Breast epithelium (tissue), 4 donors: ENCODE measurements at places on chromosomes 11 and 22.

- DNase-seq = no peak
These were observed 51.1 kb downstream of the USP35 start for GRCh38 chr11:78239781-78240180.

DNA sequence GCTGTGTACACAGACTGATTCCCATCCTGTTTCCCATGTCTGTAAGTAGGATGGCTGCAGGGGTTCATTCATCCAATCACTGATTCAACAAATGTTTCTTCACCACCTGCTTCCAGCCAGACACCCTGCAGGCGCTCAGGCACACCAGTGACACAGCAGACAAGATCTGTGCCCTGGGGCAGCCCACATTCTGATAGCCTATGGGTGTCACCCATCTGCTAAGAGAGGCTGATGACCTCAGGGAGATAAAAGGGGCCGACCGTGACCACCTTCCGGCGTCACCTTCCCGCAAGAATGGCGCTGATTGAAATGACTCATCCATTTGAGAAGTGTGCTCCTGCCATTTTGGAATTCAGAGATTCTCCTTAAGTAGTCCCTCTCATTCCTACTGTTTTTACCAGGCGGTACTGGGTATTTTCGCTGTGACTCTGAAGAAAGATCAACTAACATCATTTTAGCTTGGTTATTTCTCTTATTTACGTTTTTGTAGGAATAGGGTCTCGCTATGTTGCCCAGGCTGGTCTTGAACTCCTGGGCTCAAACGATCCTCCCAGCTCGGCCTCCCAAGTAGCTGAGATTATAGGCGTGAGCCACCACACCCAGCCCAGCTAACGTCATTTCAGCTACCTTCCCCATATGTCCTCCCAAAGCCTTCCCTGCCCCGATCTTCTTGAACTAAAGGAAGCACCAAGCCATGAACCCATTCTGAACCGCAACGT is 73.2 kb upstream of the BID start:
- no peak for DNase-seq

DNA sequence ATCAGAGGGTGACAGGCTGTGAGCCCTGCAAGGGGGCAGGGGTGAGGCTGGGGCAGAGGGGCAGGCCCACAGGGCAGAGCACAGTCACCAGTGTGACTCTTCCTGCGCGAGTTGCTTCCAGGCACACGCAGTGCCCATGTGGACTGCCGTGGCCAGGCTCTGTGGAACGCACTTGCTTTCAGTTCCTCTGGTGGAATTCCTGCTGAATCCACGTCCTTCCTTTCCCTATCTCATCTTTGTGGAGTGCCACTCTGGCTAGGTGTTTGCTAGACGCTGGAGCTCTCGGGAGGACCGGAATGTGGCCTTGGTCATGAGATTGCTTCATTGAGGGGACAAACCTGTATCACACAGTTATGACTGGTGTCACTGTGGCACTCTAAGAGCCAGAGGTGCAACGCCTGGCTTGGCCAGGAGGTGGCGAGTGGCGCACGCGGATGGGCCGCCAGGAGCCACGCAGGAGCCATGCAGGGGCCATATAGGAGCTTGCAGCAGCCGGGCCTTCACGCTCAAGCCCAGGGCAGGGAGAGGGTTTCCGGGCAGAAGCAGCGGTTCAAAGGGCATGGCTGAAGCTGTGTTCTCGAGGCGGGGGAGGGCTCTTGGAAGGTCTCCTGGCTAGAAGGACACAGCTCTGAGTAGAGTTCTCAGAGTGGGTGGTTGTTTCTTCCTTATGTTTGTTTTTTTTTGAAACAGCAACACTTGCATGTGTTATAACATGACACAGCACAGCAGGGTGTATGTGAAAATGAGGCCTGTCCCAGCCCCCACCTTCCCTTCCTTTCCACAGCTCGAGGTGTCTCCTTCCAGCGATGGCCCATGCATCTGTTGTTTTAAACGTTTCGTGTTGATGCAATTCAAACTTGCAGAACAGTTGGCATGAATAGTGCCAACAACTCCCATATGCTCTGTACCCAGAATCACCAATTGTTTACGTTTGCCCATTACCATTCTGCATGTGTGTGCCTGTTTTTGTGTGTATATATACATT is 36.2 kb downstream of the TBC1D22A start:
- DNase-seq = no peak

GRCh38 chr11:64743591-64744543 is at the start of gene RASGRP2:
Gene RASGRP2, minus strand, starts transcription at chr11:64744142. Its CDS starts 1,276 bp downstream, at chr11:64742866.
- DNase-seq = peak; percentile 53

DNA sequence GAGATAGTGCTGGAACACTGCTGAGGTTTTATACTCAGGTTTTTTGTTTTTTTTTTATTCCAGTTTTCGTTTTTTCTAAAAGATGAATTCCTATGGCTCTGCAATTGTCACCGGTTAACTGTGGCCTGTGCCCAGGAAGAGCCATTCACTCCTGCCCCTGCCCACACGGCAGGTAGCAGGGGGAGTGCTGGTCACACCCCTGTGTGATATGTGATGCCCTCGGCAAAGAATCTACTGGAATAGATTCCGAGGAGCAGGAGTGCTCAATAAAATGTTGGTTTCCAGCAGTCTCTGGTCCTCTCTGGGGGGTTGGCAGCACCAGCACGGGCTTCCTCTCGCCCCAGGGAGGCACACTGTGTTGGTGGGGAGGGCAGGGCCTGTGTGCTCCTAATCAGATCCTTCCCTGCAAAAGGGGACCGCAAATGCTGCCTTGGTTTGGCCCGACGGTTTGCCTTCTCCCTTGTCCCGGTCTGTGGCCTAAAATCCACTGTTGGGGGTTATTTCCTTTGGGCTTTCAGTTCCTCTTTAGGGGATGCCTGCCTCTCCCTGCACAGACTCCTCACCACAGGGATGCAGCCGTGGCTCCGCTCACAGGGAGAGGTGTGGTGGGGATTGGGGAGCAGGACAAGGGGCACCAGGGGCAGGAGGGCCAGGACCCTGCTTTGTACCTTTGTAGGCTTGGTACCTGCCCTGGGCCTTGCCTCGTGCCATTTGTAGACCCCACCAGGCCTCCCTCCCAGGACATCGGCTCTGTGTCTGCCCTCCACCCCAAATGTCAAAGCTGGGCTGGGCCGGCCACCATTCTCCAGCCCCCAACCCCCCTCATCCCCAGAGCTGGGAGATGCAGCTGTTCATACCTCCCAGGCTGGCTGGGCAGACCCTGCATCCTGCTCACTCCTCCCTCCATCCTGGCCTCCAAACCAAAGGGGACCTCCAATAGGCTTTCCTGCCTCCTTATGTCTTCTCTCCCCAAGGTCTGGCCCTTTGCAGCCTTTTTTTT is 13.5 kb downstream of the MCAT start:
- no peak for DNase-seq

DNA sequence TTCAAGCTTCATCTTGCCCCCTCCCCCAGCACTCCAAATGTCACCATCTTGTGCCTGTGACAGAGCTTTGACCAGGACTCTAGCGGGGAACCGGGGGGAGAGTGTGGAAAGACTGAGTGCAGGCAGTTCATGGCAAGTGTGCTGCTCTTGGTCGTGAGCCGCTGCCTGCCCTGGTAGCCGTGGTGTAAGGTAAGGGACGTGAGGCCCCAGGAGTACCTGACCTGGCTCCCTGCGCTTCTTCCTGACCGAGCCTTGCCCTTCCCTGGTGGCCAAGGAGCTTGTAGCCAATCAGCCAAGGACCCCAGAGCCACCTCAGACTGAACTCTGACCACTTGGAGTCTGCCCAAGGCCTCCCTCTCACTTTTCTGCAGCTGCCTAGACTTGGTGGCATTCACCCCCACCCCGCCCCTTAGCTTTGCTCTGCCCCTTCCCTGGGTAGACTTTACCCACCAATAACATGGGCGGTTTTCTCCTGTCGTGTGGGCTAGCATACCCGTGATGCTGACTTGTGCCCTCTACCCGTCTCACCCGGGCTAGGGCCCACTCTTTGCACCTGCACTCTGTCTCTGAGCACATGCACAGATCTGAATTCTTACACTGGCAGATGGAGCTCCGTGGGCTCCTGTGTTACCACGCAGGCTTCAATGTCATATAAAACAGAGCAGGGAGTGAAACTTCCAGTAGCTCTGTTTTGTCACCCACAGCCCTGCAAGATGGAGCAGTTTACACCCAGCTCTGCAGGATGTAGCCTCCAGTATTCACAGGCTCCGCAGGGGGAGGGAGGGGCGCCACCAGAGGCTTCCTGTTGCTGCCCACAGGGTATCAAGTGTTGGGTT is 1.5 kb downstream of the DGKZ start:
- DNase-seq = no peak

DNA sequence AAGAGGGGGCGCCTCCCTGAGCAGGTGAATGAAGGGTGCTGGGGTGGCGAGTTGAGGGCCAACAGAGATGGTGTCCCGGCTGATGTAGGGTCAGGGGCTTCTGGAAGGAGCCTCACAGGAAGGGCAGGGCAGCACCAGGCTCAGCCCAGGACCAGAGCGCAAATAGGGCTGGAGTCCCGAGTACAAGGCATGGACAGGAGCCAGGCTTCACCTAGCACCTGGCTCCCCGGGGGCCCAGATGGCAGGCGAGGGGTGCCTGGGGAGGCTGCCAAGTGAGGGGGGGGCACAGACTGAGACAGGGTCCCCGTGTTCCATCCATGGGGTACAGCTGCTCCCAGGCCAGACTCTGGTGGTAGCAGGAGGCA is 105.8 kb downstream of the KCNQ1 start:
- no peak for DNase-seq

DNA sequence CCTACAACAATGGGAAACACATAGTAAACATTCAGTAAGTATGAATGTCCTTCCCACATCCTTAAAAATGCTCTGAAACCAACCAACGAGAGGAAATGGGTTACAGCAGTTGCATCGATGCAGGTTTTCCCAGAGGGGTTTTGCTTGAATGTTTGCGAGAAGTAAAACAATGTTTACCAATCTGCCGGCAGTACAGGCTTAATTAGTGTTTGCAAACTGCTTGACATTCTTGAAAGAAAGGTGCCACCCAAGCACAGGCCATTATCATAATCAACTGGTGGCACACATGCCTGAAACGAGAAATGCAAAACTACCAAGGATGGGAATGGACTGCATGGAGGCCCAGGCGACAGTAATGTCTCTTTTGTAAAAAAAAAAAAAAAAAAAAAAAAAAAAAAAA is 27.1 kb upstream of the OPCML start:
- no peak for DNase-seq

- DNase-seq = no peak
These were observed 3.1 kb downstream of the AP2A2 start for GRCh38 chr11:928786-929185.

DNA sequence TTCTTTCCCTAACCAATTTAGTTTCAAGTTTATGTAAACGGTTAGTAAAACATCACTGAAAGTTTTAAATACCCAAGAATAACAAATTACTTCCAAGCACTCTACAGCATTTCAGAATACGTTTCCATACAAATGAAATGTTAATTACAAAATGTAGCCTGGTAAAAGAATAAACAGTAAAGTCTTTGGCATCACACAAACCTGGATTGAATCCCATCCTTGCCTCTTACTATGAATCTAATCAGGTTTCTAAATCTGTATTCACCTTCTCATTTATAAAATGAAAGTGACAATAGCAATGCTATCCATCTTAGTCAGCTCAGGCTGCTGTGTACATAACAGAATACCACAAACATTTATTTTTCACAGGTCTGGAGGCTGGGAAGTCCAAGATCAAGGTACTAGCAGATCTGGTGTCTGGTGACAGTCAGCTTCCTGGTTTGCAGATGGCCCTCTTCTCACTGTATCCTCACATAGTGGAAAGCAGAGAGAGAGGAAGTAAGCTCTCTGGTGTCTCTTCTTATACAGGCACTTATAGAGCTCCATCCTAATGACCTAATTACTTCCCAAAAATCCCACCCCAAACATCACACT is 19.2 kb downstream of the FAM168A start:
- no peak for DNase-seq

DNA sequence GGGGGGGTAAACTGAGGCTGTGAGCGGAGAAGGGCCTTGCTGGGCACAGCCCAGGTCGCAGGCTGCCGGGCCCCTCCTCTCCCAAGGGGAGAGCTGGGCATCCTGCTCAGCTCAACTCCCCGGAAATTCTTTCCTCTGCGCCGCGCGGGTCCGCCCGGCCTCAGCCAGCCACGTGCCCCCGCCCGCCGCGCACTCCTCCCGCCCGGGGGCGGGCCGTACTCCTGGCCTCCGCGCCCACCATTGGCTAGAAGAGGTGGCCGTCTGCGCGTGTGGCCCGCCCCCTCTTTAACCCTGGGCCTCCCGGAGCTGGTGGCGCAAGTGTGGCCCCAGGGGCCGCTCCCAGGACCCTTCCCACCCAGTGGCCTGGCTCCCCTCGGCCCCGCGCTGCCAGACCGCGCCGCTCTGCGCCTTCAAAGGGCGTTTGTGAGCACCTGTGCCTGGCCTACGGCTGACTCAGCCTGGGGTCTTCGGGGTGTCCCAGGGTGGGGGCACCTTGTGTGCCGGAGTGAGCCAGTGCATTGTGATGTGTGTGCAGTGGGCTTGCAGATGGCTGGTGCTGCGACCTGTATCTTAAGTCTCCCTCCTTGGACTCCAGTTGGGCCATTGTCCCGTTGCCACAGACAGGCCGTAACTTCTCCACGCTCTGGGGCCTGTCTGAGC is 2.0 kb downstream of the MRGPRF start:
- DNase-seq = peak; percentile 70

DNA sequence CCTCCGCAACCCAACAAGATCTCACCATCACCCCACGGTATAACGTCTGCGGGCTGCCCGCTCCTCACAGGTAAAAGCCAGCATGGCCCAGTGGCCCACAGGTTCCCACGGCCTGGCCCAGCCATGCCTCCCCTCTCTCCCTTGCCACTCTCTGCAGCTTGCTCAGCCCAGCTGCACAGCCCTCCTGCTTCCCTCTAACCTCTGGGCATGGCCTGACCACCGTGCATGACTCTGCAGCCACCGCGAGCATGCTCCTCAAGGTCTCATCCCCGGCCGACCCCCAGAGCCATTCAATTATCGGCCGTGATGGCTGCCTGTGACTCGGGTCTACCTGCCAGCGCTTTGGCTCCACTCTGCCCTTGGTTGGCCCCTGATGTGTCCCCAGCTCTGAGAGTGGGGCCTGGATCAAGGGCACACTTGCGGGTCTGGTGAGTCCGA is 185.5 kb downstream of the CTTN start:
- DNase-seq = no peak

GRCh38 chr11:73203790-73204189 is 14.3 kb upstream of the P2RY2 start:
- peak; percentile 43 for DNase-seq

DNA sequence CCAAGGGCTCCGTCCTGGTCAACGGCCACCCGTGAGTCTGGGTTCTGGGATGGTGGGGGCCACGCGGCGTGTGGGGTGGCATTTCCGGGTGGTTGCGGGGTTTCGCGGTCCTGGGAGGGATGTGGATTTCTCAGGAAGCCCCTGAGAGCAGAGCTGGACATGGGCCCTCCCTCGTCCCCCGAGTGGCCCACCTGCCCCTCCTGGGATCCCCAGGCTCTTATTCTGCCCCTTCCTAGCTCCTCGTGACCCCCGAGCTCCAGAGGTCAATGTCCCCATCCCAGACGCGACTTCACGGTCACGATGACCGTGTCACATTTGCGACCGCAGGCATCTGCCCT is 4.4 kb downstream of the MUC5AC start:
- no peak for DNase-seq

- no peak for DNase-seq
These were observed 21.0 kb upstream of the CFAP300 start for GRCh38 chr11:102026217-102026616.
